Left lung (tissue), 14 donors: ENCODE measurements at places on chromosomes 7 and 10. TPM values are rescaled to one million over a fixed set of nuclear protein-coding genes. Genes with fewer than 3 reads are reported as not detected.
A peak's percentile ranks its signal among the peaks of the same experiment; 100 is the strongest.

GRCh38 chr7:144842377-144842851 lies 6.6 kb upstream of the TPK1 start:
- DNase-seq: peak; percentile 41

DNA sequence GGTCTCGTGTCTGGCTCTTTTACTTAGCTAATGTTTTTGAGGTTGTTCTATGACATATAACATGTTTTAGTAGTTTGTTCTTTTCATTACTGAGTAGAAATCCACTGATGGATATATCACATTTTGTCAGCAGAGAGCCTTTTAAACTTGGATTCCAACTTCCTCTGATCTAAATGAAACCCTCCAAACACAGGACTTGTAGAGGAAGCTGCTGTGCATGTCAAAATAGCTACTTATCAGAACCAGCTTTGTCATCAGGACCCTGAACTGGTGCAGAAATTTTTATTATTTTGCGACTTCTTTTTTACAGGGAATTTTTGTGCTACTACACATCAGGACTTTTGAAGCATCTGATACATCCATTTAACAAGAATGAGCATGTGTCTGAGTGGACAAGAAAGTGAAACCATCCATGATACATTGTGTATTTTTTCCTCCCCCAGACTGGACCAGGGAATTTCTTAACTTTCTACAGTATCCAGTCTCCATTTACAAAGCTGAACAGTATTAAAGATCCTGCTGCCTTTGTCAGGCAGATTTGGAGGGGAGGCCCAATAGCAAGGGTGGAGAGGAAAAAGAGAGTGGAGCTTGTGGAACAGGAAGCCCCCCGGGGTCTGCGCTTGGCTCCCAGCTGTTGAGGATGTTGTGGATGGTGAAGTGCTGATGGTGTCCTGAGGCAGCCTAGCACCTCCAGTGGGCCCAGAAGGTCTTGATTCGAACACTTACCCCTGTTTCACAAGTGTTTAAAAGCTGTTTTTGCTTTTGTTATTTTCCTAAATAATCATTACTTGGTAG lies 29.3 kb upstream of the MTPAP start:
- no peak for DNase-seq

DNA sequence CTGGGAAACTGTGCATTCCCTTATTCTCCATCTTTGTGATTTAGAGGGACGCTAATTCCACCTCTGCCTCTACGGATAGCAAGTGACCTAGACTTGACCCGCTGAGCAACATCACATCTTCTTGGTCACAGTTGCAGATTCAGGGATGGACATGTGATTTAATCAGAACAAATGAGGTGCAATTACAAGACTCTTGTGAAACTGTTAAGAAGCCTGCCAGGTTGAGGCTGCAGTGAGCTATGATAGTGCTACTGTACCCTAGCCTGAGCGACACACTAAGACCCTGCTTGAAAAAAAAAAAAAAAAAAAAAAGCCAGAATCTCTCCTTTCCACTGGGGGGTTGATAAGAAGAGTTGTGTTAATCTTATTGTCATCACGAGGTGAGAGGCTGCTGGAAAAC lies 14.4 kb downstream of the MPLKIP start:
- no peak for DNase-seq

DNA sequence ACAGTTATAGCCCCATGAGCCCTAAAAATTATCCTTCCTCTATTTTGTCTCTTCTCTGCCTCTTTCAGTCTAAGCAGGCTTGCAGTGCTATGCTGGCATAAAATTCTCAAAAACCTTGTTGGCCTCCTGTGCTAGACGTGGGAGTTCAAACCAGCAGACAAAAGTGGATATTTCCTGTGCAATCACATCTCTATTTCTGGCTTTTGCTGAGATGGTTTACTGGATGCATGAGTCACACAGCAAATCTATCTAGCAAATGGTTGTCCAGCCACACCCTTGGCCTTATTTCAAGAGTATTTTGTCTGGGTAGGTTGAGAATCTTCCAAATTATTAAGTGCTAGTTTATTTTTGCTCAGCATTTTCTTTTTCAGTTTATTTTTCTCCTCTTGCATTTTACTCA lies 370.8 kb downstream of the CDC14C start:
- no peak for DNase-seq

GRCh38 chr7:48274662-48275061 lies 103.4 kb downstream of the ABCA13 start:
- no peak for DNase-seq

- DNase-seq: no peak
Observed at GRCh38 chr7:127844707-127845331, 186.4 kb downstream of the LRRC4 start.

DNA sequence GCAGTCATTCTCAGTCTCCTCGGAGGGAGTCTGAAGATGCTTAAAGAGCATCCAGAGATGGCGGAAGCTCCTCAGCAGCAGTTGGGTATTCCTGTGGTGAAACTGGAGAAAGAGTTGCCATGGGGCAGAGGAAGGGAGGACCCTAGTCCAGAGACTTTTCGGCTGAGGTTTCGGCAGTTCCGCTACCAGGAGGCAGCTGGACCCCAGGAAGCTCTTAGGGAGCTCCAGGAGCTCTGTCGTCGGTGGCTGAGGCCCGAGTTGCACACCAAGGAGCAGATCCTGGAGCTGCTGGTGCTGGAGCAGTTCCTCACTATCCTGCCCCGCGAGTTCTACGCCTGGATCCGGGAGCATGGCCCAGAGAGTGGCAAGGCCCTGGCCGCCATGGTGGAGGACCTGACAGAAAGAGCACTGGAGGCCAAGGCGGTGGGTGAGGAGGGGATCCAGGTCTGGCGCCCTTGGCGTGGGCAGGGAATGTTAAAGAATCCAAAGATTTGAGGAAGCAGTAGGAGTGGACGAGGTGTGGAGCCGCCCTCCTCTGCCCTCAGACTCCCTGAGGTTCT lies 2.9 kb downstream of the ZSCAN25 start:
- no peak for DNase-seq

DNA sequence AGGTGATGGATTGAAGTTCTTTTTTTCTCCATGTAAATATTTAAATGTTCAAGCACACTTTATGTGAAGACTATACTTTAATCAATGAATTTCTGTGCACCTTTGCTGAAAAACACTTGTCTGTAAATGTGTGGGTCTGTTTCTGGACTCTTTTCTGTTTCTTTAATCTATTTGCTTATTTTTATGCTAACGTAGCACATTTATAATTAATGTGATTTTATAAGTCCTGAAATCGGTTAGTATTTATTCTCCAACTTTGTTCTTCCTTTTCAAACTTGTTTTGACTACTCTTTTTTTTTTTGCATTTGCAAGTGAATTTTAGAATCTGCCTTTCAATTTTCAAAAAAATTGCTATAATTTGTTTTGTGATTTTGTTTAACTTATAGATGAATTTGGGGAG lies 334.4 kb downstream of the ATRNL1 start:
- DNase-seq: no peak

- DNase-seq: no peak
Observed at GRCh38 chr10:42615419-42615818, 23.0 kb downstream of the ZNF33B start.

- DNase-seq: no peak
Observed at GRCh38 chr10:84902553-84902952, 574.2 kb downstream of the CCSER2 start.

- DNase-seq: peak; percentile 33
Observed at GRCh38 chr7:1170741-1171501, 10.9 kb upstream of the ZFAND2A start.

DNA sequence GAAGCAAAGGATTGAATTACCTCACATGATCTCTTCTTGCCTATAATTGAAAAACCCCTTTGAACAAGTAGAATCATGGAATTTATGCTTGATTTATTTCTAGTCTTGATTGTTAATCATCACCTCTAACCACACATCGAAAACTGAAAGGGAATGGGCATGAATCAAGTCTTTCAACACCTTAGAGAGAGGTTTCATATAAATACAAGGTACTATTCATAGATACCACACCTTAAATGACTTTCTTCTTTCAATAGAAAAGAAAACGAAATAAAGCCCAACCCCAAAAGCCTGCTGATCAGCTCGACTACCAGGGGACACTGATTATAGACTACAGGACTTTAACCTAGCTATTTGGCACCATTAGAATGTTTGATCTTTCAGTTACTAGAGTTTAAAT lies 128.6 kb upstream of the PTPRZ1 start:
- no peak for DNase-seq

DNA sequence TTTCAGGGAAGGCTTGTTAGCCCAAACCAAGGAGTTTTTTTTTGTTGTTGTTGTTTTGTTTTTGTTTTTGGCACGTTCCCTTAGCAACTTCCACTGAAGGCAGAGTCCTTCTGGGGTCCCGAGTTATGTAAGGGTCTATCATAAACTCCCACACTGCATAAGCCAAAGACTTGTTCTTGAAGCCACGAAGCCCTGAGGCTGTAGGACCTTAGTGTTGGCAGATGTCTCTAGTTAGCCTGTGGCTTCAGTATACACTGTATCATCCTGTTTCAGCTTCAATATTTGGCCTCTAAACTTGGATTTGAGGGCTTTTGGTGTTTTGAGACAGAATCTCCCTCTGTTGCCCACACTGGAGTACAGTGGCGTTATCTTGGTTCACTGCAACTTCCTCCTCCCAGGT lies 13.6 kb downstream of the KPNA7 start:
- no peak for DNase-seq

DNA sequence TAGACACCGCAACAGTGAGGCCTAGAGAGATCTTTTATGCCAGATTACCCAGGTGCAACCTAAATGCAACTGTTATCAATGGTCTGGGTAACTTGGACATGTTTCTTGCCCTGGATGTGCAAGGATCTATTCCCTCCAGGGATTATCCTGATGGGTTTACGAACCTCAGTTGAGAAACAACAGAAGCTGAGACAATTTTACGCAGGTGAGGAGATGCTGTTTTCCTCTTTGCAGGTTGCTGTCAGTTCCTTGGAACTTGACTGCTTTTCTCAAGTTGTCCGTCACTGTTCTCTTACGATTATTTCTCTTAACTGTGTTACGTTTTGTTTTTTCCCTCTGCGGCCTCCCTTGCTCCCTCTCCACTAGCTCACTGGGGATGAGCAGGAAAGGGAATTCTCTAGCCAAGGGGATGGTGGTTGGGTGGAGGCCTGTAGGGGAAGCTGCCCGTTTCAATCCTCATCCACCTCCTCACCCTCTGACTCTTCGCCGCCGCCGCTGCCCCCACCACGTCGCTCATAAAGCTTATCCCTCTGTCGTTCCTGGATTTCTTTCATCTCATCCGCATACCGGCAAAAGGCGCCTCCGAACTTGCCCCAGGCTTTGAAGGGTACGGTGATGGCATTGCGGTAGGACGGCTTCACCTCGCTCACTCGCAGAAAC lies 1.2 kb downstream of the PURB start:
- DNase-seq: no peak

DNA sequence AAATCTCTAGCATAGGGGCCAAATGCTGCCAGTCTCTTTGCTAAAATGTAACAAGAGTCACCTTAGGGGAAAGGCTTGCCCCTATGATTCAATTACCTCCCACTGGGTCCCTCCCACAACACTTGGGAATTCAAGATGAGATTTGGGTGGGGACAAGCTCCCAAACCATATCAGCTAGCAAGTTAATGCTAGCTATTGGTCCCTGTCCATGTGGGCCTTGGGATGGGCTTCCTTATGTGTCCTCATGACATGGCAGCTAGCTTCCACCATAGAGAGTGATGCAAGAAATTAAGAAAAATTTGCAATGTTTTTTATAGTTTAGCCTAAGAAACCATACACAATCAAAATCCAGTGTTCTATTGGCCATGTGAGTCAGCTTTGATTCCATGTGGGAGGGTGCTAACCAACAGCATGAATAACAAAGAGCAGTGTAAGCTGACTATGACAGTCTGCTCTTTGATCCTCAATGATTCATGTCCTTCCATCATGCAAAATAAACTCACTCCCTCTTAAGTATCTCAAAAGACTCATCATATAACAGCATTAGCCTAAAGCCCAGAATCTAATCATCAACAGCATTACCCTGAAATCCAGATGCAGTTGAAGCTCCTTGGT lies 21.7 kb upstream of the ZNF365 start:
- DNase-seq: no peak

- no peak for DNase-seq
Observed at GRCh38 chr10:113078282-113078907, 128.3 kb downstream of the TCF7L2 start.

DNA sequence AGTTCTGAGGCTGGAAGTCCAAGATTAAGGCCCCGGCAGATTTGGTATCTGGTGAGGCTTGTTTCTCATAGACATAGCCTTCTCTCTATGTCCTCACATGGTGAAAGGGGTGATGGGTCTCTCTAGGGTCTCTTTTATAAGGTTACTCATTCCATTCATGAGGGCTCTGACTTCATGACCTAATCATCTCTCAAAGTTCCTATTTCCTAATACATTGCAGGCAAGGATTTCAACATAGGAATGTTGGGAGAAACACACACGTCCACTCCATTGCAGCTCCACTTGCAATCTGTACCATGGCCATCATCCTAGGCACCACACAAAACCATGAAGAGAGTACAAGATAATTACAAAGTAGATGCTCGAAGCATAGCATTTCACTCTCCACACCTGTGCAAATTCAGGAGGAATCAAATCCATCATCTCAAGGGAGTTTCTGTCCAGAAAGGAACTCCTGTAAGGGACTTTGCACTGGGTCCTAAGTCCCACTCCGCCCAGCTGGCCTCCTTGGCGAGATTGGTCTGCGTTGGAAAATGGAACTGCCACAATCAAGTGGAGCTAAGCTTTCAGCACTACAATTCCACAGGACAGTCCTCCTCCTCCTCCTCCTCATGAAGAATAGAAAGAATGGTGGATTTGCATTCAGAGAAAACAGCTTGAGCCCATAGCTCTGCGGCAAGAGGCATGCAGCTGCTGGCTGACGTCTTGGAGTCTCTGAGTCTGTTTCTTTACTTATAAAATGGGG lies 8.8 kb downstream of the DDC start:
- DNase-seq: peak; percentile 9

- DNase-seq: no peak
Observed at GRCh38 chr7:143210541-143210940, 11.3 kb upstream of the TAS2R40 start.

BLVRA gene
- 78.1 TPM for total RNA-seq

TMEM213 gene
- 32.8 TPM for total RNA-seq

ABCB1 gene
- total RNA-seq: 7.0 TPM

GHRHR gene
- total RNA-seq: not detected

WNT2 gene
- total RNA-seq: 21.7 TPM

AFAP1L2 gene
- 6.7 TPM for total RNA-seq

AGK gene
- total RNA-seq: 24.4 TPM

PRF1 gene
- total RNA-seq: 14.0 TPM
